RPMI7951 (cell line): ENCODE measurements at places on chromosomes 3 and 15.

DNA sequence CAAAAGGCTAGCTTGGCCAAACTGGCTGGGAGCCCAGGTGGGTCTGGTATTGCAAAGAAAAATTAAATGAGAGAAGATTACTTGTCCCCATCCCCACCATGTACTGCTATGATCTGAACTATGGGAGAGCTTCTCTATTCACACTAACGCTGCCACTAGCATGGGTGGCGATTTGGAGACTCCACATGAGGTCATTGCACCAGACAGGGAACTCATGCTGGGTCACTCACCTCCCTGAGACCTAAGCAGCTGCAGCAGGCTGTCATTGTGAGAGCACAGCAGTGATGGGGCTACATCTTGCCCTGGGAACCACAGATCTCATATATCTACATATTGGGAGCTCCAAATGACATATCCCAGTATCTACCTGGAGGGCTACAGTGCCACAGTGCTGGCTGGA lies 36.3 kb upstream of the NECTIN3 start:
- DNase-seq = no peak

GRCh38 chr3:37768107-37768809 lies 93.4 kb upstream of the CTDSPL start:
- DNase-seq = peak; percentile 55

GRCh38 chr3:135197246-135197645 lies 402.2 kb downstream of the EPHB1 start:
- DNase-seq = peak; percentile 40

GRCh38 chr3:61861410-61861809 lies 300.0 kb downstream of the PTPRG start:
- no peak for DNase-seq

DNA sequence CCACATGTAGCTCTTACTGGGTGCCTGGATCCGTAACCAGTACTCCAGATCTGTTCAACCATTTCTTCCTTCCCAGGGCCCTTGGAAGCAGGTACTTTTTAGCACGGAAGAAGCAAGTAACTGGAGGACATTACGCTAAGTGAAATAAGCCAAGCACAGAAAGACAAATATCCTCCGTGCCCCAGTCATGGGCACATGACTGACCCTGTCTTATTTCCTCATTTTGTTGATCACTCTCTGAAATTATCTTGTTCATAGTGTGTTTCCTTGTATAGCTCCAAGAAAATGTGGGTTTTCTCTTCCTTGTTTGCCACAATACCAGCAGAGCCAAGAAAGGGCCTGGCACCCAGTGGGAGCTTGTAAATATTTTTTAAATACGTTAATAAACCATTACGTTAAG lies 32.2 kb upstream of the MTMR14 start:
- DNase-seq = no peak

GRCh38 chr3:112132975-112133448 lies at the start of gene GCSAM:
GCSAM (minus strand) TSS chr3:112133248; CDS start chr3:112133120, 128 bp downstream.
- no peak for DNase-seq

GRCh38 chr15:83193721-83194120 lies 13.9 kb downstream of the HDGFL3 start:
- DNase-seq = no peak

DNA sequence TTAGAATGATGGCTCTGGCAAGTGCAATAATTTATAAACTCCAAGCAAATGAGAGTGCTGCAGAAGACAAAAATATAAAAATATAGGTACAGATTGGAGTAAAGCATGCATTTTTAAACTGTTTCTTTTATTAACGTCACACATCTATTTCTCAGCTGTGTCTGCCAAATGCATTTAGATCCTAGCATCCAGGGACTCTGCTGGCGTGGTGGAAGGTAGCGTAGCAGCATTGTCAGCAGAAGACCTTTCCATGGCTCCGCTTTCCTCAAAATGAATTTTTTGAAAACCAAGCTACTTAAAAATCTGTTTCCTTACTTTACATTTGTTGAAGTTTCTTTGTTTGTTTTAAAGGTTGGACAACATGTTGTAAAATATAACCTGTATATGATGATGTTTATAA lies 16.3 kb upstream of the ATP10A start:
- DNase-seq = no peak

DNA sequence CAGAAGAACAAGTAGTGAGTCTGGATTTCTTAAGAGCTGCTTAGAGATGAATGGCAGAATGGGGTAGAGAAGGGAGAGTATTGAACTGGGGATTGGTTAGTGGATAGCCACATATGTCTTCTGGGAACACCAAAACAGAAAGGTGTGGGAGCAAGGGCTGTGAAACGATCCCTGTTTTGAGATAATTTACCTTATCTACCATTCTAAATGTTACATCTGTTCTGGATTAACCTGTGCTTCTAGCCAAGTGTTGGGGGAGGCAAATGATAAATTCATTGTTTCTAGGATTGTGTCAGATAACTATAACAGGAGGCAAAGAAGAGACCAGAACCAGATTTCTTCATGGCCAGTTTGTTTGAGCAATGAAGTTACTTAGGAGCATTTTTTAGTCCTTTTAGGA lies 8.4 kb downstream of the NR1D2 start:
- no peak for DNase-seq

DNA sequence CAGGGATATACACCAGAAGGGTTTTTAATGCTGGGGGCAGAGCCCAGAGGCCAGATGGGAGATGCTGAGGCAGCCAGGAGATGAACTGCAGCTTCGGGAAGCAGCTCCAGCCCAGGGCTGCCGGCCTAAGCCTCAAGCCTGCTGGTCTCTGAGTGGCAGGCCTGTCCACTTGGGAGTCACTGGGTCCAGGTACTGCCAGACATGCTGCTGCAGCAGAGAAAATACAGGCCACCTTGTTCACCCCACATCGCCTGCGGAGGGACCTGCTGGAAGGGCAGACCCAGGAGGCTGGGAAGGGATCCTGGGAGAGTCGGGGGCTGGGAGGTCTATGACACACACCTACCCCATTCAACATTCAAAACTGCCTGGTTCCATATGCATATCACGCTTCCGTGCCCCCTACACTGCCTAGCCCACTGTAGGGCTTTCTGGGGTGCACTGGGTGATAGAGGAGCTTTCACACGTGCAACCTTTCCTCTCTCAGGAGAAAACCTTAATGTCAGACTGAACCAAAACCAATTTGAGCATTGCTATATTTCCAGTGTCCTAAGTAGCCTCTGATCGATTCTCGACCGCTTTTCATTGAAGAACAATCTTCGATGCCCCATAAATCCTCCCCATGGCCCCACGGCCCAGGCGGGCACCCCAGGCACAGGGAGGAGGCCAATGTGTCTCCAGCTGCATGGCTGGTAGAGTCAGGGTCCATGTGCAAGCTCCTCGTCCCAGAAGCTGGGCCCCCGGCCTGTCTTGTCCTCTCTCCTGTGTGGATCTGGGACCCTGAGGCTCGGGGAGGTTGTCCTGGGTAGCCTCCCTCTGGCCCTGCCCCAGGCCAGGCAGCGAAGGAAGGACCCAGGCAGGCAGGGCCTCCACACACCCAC lies 147.4 kb downstream of the ATP10A start:
- no peak for DNase-seq

DNA sequence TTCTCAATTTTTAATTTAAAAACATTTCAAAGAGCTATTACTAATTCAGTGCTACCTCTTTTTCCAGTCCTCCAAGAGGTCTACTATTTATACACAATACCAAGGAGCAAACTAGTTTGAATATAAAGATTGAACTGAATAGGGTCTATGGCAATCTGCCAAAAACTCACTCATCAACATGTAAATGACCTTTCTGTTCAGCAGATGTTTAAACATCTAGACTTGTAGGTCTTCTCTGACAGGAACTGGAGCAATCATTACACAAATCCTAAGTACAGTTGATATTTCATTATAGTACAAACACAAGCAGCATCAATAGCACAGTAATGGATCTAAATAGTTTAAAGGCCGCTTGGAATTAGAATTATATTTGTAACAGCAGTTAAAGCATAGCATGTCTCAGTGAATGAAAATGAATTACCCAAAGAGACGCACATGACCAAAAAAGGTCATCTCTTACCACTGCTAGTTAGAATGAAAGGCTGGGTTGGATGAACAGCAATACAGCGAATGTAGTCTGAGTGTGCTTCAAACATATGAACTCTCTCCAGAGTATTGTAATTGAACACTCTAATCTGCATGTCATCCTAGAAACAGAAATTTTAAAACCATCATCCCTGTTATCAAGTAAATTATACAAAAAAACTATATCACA lies 10.7 kb downstream of the COPB2 start:
- peak; percentile 26 for DNase-seq

- DNase-seq = no peak
These were observed 349.9 kb upstream of the TGFBR2 start for GRCh38 chr3:30256474-30256873.

GRCh38 chr3:171615281-171615680 lies 155.1 kb upstream of the TNIK start:
- no peak for DNase-seq

- DNase-seq = no peak
These were observed 26.3 kb downstream of the DNASE1L3 start for GRCh38 chr3:58184309-58184981.

GRCh38 chr3:11434017-11434526 lies 161.9 kb downstream of the ATG7 start:
- peak; percentile 78 for DNase-seq

DNA sequence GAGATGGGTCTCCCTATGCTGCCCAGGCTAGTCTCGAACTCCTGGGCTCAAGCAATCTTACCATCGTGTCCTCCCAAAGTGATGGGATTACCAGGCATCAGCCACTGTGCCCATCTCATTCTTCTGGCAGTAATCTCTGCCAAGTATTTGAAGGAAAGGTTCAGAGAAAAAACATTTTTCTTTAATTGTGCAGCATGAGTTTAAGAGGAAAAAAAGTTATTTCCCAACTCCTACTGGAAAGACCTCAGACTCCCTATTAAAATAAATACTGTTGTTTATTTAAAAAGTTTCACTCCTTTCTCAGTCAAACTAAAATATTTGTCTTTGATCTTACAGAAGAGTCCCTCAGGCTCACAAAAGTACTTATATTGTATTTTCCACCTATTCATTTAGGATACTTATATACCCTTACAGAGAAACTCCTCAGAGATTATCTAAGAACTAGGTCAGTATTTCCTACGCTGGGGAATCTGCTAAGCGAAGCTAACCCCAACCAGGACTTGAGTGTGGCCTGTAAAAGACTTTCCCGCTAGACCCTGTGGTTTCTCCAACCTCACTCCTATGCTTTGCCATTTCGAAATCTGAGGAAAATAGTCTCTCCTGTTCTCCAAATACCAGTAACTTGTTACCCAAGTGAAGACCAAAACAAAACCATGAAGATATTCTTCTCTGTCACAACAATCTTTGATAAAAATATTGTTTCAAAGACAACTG lies 28.7 kb downstream of the WWTR1 start:
- peak; percentile 57 for DNase-seq

- DNase-seq = no peak
These were observed 11.7 kb upstream of the RARRES1 start for GRCh38 chr3:158743664-158744566.

GRCh38 chr15:84881520-84881830 lies 3.0 kb upstream of the SLC28A1 start:
- DNase-seq = no peak

DNA sequence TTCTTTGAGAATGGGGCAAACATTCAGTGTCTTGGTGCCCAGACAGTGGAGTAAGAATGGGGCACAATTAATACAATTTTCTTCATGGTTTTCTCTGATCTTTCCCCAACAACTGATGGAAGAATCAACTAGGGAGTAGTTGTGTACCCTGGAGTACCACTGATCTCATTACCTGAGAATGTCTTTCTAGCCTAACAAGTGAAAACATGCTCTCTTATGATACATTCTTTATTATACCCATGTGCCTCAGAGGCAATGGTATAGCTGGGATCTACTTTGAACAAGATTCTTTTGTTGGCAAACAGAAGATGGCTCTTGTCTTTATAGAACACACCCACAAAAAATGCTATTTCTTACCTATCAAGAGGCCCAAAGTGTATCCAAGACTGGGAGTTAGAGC lies 250.6 kb upstream of the CMC1 start:
- DNase-seq = no peak

- DNase-seq = no peak
These were observed 24.0 kb downstream of the CP start for GRCh38 chr3:149197669-149198068.

DNA sequence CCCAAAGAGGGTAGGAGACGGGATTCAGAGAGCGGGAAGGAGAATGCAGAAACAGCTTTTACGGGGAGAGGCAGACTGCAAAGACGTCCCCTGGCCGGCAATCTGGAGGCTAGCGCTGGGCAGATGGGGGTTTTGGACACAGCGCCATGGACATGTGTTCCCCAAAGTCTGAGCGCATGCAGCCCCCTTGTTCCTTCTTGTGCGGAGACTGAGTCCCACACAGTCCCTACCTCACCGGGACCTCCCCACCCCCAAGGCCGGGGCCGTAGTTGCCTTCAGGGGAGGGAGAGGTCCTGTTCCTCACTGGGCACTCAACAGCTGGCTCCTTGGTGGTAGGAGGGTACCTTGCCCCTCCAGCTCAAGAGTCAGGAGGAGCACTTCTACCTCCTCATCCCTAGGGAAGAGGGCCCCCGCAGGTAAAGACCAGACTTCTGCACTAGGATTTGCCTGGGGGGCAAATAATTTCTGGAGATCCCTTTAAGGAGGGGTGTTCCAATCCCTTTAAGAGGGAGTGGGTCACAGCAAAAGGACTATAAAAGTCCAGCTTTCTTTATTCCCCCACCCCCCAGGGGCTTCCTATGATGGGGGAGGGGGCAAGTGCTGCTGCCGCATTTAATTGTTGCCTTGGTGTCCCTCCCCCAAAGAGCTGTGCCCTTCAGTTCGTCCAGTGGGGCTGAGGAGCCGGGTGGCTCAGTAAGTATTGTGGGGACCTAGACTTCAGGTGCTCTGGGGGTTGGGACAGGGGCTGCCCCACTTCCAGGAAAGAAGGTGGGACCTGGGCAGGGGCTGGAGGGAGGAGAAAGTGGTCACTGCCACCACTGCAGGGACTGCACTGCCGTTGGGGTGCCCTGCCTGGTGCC lies 3.6 kb upstream of the BAHD1 start:
- DNase-seq = no peak

- DNase-seq = peak; percentile 26
These were observed 409.8 kb downstream of the NTRK3 start for GRCh38 chr15:87846746-87847145.

DNA sequence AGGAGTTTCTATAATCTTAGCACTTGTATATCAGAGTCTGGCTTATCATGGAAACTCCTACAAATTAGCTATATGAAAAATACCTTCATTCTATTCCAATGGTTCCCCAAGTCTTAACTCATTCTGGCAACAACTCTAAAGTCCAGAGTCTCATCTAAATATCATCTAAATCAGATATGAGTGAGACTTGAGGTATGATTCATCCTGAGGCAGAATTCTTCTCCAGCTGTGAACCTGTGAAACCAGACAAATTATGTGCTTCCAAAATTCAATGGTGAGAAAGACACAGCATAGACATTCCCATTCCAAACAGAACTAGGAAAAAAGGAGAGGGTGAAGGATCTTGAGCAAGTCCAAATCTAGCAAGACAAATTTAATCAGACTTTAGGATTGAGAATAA lies 138.8 kb downstream of the THRB start:
- no peak for DNase-seq

- DNase-seq = no peak
These were observed 19.2 kb upstream of the TOP2B start for GRCh38 chr3:25683882-25684281.
